ENCODE measurements at places on chromosomes 6 and 20.

GRCh38 chr20:32672982-32673851, 524 bp downstream of the C20orf203 start:
- no peak for DNase-seq

GRCh38 chr6:3619800-3620199, 131.7 kb downstream of the PXDC1 start:
- DNase-seq: no peak

GRCh38 chr6:90870561-90870960, 283.7 kb upstream of the MAP3K7 start:
- no peak for DNase-seq

DNA sequence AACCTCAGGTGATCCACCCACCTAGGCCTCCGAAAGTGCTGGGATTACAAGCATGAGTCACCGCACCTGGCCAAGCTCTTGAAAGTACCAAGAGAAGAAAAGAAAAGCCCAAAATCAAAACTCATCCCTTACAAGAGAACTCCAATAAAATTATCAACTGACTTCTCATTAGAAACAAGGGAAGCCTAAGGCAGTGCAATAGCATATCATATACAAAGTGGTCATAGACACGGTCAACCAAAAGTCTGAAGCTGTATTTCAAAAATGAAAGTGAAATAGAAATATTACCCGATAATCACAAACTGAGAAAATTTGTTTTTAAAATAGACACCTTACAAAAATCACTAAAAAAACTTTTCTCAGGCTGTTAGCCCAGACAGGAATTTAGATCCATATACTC, 1321.1 kb upstream of the GJE1 start:
- no peak for DNase-seq

GRCh38 chr20:56815796-56816195, 186.7 kb downstream of the TFAP2C start:
- DNase-seq: no peak

DNA sequence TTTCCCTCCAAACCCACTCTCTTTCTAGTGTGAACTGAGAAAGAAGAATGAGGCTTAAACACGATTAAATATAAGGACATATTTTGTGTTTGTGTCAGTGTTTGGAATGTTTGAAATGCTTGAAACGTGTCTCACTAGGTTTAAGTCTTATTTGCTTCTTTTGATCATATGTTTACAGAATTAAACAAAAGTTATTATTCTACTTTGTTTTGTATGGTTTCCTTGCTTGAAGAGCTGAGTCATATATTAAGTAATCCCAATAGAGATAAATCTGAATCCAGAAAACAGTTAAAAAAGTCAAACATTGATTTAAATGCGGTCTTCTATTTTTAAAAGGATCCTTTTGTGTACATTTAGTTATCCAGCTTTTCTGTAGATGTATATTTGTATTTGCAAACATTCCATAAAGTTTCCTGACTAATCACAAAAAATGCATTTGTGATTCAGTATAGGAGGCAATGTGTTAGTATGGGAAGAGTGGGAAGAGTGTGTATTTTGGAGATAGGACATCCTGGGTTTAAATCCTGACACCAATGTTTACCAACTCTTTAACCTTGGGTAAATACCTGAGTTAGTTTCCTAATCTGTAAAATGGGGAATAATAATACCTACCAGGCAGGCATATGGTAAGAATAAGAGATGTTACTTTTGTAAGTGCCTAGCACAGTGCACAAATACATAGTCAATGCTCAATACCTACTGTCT, 72.9 kb downstream of the TSBP1 start:
- DNase-seq: no peak

- DNase-seq: no peak
These were observed 73.8 kb downstream of the PRKN start for GRCh38 chr6:162653808-162654207.

GRCh38 chr6:54629131-54629530, 217.4 kb upstream of the FAM83B start:
- no peak for DNase-seq

DNA sequence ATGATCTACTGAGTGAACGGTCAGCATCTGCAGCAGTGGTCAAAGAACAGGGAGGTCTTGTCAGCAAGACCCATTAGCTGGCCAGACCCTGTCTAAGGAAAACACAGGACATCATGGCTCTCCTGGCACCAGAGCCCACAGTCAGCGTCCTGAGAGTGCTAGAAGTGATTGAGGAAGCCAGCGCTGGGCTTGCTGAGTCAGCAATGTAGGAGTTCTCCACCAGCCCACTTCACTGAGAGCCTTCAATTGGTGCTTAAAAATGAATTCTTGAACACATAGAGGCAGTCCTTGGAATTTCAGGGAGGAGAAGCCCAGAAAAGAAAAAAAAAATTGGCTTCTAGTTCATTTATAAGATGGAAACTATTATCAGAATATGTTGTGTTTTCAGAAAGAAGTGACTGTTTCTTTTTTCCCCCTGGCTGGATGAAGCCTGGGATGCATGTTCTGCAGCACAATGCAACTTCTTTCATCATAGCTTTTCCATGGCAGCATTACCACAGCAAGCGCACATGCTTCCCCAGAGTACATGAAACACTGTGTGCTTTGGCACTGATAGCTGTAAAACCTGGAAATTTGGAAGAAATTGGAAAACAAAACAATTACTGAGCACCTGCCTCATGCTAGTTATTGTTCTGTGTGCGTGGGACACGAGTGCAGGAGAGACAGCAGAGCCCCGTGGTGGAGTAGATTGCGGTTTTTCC, 899.9 kb downstream of the C6orf118 start:
- no peak for DNase-seq

DNA sequence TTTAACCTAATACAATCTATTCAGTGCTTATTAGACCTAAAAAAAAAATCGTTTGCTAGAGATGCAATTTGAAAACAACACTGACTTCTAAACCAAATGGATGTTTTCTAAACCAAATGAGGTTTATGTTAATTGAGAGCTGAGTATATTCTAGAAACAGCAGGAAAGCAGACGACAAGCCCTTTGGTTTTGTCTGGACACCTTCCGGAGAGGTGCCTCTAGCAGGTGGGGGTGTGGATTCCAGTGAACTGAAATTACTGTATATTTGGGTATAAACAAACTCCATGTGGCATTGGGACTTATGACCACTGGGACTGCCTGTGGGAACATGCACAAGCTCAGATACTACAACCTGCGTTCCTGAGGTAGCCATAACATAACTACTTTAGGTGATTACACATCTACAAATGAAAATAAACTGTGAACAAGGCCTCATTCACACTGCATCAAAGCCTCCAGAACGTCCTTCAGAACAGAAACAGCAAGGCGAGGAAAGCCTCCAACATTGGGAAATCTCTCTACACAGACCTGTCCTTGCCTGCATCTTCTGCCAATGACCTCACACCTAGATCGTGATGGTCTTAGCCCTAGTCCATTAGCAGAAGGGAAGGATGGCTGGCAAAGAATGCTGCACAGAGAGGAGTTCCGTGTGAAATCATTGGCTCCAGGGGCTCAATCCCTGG, 206.8 kb upstream of the FOXQ1 start:
- no peak for DNase-seq

- DNase-seq: no peak
These were observed 152.4 kb downstream of the ADAT2 start for GRCh38 chr6:143298071-143298470.
